ENCODE measurements at places on chromosomes 7 and 10. TPM values are rescaled to one million over a fixed set of nuclear protein-coding genes. Genes with fewer than 3 reads are reported as not detected.
A peak's percentile ranks its signal among the peaks of the same experiment; 100 is the strongest.

DNA sequence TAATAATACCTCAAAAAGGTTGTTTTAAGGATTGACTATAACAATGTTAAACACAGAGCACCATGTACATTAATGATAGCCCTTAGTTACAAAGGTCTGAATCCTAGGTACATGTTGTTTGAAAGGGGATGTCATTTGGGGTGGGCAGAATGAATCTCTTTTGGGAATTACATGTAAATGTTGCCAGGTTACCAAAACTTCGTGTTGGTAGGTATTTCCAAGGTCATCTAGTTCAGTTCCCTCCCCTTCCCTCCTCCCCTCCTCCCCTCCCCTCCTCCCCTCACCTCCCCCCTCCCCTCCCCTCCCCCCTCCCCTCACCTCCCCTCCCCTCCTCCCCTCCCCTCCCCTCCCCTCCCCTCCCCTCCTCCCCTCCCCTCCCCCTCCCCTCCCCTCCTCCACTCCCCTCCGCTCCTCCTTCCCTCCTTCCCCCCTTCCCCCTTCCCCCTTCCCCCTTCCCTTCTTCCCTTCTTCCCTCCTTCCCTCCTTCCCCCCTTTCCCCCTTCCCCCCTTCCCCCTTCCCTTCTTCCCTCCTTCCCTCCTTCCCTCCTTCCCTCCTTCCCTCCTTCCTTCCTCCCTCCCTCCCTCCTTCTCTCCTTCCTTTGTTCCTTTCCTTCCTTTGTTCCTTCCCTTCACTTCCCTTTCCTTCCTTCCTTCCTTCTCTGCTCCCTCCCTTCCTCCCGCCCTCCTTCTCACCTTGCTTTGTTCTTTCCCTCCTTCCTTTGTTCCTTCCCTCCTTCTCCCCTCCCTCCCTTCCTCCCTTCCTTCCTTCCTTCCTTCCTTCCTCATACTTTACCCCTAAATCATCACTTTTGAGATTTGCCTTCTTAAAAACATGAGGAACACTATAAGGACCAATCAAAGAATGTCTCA lies 8.1 kb downstream of the VTI1A start:
- no peak for DNase-seq

GRCh38 chr7:1705856-1706255 lies 35.8 kb downstream of the ELFN1 start:
- no peak for DNase-seq

DNA sequence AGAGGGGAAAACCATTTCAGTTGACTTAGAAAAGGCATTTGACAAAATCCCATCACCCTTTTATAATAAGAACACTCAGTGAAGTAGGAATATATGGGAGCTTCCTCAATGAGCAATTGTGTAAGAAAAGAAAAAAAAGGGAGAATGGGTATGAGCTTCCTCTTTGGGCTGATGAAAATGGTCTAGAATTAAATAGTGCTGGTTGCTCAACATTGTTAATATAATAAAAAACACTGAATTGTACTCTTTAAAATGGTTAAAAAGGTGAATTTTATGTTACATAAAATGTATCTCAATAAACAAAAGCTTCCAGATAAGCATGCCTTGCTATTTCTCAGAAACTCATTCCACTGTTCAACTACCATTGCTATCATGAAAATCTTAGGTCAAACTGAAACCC lies 40.6 kb downstream of the LRRC17 start:
- no peak for DNase-seq

The TET1 gene
- 12.8 TPM for total RNA-seq

DNA sequence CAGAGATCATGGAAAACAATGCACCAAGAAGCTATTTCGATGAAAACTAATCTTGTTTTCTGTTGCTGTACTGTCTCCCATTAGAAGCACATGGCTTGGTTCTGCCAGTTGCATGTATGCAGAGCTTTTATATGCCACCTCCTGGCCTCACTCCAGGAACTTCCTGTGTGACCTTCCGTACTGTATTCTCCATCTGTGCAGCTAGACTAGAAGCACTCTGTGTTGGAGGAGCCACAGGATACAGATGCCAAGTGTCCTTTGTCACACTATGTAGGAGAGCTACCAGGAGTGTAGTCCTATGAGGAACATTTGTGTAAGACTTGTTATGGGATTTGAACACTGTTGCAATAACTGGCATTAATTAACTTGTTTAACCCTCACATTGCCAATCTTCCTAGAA lies 503.5 kb upstream of the TPK1 start:
- DNase-seq, result no peak

The LDB3 gene
- 0.53 TPM for total RNA-seq

The WEE2 gene
- not detected for total RNA-seq

The LRRN3 gene
- total RNA-seq, result 19.3 TPM

The OR2F2 gene
- not detected for total RNA-seq

The FAM25C gene
- total RNA-seq, result not detected

The TMEM225B gene
- 0.32 TPM for total RNA-seq

DNA sequence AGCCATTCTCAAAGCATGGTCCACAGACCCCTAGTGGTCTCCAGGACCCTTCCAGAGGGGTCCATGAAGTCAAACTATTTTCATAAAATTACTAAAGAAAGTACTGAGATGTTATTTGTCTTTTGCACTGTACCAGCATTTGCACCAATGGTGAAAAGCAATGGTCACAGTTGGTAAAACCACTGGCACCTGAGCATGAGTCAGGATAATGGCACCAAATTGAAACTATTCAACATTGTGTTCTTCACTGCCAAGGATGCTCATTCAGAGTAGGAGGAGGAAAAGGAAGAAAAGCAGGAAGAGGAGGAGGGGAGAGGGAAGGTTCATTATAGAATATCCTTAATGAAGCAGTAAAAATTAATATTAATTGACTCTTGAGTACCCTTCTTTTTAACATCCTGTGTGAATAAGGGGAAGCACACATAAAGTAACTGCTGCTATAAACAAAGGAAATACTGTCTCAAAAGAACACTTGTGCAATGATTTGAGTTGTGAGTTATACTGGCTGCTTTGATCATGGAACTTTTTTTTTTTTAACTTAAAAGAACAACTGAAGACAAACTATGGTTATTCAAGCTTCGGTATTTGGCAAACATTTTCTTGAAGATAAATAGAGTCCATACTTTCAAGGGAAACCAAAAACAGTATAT lies 60.2 kb downstream of the MPP7 start:
- DNase-seq, result no peak

- DNase-seq, result peak; percentile 50
Observed at GRCh38 chr7:149598721-149599308, 101.2 kb upstream of the ZNF746 start.

DNA sequence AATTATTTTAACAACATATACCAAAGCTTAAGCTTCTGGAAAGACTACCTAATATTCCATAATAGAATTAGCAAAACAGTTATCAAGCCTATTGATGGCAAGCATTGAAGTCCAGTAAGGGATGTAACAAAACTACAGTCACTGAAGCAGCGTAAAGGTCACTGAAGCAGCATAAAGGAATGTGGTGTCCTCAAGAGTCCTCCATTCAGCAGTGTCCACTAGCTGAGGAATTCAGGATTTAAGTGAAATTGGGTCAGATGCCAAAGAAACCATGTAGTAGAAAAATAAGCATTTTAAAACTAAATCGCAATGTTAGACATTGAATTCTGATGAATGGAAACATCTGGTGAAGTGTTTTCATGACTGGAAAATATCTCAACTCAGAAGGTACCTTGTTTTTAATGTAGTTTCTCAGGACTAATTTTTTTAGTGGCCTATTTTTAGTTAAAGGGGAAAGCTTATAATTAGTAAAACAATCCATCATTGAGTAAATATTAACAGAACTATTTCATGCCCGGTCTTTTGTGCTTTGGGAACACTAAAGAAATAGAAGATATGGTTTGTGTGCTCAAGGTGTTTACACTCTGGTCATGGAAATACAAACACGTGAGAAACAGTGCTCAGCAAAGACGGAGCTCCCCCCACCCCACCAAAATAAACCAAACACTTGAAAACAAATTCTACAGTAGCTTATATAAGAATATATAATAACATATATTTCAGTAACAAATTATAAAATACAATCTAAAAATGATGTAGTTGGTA lies 121.4 kb downstream of the CDK14 start:
- no peak for DNase-seq

DNA sequence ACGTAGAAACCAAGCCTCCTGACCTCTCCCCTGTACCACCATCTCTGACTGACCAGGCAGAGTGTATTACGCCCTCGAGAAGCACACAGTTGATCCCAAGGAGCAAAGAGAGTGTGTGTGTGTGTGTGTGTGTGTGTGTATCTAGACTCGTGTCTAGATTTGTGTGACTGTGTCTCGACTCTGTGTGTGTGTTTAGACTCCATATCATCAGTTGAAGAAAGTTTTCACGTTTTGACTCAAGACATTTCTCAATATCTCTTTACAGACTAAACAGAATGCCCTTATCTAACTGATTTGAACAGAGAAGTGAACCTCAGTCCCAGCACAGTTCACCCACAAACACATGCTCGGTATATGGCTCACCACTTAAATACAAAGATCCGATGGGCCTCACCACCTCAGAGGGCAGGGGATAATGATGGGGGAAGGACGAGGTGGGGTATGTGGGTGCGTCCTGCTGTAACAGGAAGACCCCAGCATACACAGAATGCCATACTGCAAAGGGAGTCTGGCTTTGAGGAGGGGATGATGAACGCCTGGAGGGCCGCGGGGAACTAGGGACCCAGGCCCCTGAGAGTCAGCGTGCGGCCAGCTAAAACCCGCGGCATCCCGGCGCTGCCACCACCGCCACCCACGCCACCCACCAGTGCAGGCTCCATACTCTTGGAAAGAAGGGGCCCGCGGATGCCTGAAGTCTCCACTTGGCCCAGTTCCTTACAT lies 780 bp downstream of the ALDH18A1 start:
- DNase-seq, result peak; percentile 22

GRCh38 chr10:75209921-75210281 lies 695 bp upstream of the VDAC2 start:
- DNase-seq, result peak; percentile 90

GRCh38 chr10:8951440-8952089 lies 897.1 kb downstream of the GATA3 start:
- DNase-seq, result no peak

The WASHC2C gene
- total RNA-seq, result 11.9 TPM

Measured in SJCRH30 (cell line).